Occipital lobe (tissue), 3 donors: ENCODE measurements at places on chromosomes 7 and 10. TPM values are rescaled to one million over a fixed set of nuclear protein-coding genes. Genes with fewer than 3 reads are reported as not detected.

Gene ATP6V0E2
- 112 TPM for total RNA-seq

Gene HIP1
- 16.5 TPM for total RNA-seq

GRCh38 chr7:32616625-32617024 lies 121.3 kb downstream of the AVL9 start:
- DNase-seq: peak; percentile 27

Gene FZD1
- 10.0 TPM for total RNA-seq

Gene NEUROG3
- not detected for total RNA-seq

DNA sequence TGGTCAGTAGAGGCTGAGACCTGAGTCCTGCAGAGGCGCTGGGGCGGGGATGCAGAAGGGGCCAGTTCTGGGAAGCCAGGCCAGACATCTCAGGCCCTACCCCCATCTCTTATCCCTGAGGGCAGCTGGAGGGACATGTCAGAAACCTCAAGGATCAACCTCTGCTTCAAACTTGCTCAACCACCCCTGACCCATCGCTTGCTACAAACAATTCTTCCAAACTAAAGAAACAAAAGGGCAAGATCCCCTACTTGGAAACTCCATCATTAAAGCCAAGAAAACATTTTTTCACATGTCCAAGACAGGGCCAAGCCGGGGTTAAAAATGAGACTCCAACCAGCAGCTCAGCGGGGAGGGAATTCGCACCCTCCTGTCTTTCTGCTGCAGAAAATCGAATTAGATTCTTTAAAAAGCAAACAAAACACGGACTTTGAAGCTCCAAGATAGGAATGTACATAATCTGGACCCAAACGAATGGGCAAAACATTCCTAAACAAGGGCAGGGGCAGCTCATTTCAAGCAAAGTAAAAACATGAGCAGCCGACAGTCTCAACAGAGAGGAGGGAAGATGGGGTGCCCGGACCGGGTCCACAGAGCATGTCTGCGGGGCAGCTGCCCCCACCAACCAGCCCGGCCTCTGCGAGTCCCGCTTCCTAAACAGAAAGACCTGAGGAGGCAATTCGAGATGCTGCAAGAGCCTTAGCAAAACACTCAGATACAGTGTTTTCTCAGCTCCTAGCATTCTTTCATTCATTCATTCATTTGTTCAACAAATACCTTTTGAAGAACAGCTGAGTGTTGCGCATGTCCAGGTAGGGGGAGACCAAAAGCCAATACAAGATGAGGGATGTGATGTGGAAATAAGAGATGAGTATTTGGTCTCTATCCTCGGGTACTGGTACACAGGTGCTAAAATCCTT lies 44.8 kb downstream of the CHST15 start:
- no peak for DNase-seq

Gene FFAR4
- total RNA-seq: not detected

GRCh38 chr7:101302641-101303101 lies 18.9 kb downstream of the IFT22 start:
- no peak for DNase-seq

DNA sequence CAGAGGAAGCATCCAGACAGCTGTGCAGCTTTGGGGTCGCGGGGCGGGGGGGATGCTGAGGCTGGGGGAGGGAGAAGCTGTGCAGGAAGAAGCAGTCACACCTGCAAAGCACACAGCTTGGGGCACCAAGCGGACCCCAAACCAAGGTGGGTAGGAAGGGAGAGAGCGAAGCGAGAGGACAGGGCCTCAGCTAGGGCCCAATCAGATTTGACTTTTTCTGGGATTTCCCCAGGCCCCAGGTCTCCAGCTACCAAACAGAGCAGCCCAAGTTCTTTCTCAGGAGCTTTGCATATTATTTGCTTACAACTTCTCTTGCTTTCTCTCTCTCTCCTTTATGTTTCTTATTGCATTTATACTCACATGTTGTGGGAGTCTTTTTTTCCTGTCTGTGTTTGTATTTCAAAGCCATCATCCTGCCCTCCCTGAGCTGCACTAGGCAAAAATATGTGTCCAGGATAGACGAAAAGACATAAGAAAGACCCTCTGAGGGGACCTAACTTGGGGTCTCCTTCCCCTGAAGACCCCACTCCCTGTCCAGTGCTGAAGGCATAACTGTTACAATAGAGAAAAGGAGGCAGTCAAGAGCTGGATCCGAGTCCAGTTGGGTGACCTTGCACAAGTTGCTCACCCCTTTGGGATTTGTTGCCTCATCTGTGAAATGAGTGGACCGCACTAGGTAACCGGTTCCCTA lies 50.6 kb upstream of the SMNDC1 start:
- DNase-seq: no peak

Gene CCL24
- not detected for total RNA-seq

DNA sequence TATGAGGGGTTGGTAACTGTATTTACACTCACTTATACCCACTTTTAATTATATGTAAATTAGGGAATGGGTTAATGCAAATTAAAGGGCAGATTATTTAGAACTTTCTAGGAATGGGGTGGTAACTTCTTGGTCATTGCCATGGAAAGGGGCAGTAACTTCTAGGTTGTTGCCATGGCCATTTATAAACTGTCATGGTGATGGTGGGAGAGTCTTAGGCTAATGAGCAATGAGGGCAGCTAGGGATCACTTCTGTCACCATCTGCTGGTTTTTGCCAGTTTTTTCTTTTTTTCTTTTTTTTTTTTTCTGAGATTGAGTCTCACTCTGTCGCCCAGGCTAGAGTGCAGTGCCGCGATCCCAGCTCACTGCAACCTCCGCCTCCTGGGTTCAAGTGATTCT lies 33.1 kb downstream of the NAPEPLD start:
- no peak for DNase-seq

GRCh38 chr7:78080241-78080640 lies 281.7 kb downstream of the PHTF2 start:
- no peak for DNase-seq

- no peak for DNase-seq
Observed at GRCh38 chr10:127579640-127580039, 30.5 kb downstream of the NPS start.

DNA sequence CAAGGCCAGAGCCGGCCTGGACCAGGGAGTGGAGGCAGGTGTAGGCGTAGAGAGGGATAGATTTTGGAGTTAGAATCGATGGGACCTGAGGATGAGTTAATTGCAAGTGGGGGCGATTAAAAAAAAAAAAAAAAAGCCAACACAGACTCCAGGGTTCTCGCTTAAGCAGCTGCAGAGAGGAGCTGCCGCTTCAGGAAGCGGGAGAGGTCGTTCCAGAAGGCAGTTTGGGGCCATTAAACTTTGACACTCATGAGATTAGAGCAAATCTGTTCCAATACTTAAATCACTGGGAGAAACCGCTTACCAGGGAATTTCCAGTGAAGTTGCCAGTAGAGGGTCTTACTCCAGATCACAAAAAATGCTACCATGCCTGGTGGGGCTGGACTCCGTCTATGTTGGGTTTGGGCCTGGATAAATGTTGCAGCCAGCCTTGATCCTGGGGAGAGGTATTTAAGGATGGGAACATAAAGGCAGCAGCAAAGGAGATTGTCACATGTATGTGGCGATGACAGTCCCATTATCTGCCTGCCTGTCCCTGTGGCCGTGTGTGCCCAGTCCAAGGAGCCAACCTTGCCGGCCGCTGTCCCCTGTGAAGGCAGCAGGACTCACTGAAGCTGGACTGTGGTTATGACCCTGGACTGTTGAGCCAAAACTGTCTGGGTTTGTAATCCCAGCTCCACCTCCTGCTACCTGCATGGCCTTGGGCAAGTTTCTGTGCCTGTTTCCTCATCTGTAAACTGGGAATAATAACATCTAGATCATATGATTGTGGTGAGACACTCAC lies 23.9 kb upstream of the GRID1 start:
- no peak for DNase-seq

- no peak for DNase-seq
Observed at GRCh38 chr7:82714883-82715282, 271.3 kb upstream of the CACNA2D1 start.

GRCh38 chr10:69573056-69573806 lies at the start of gene NEUROG3:
TSS of gene NEUROG3 (minus strand) at chr10:69573422. CDS start at chr10:69573043, 379 bp downstream.
- DNase-seq: no peak

GRCh38 chr10:23742368-23742767 lies 303.5 kb downstream of the OTUD1 start:
- no peak for DNase-seq

DNA sequence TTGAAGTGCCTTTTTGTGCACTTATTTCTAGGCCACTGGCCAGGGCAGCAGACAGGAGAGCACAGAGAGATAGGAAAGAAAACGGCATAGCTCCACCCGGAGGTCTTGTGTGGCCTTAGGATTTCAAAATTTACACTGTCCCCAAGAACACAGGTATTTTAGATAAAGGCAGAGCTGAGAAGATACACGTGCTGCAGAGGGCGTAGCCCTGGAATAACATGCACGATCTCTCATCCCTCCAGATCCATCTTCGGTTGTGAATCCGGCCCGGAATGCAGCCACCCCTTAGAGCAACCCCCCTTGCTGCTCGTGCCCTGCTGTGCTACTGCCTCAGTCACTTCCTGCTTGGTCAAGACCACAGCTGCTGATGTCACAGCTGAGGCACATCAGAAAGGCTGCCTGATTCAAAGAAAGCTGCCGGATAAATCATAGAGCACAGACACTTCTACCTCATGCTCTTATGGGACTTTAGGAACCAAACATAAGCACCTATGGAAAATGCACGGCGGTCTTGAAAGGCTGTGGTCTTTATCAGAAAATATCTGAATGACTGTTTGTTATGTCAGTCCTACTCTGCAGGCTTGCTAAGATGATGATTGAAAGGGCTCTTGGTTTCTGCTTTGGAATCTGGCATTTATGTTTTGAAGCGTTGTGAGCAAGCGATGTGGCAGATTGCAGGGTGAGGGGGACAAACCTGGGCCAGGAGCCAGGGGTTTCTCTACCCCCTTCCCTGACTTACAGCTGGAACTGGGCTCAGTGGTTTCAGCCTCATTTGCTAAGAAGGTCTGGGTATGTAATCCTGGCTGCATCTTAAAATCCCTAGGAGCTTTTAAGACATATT lies 152.0 kb downstream of the SVIL start:
- no peak for DNase-seq

- no peak for DNase-seq
Observed at GRCh38 chr7:154910125-154910524, 92.8 kb downstream of the PAXIP1 start.

DNA sequence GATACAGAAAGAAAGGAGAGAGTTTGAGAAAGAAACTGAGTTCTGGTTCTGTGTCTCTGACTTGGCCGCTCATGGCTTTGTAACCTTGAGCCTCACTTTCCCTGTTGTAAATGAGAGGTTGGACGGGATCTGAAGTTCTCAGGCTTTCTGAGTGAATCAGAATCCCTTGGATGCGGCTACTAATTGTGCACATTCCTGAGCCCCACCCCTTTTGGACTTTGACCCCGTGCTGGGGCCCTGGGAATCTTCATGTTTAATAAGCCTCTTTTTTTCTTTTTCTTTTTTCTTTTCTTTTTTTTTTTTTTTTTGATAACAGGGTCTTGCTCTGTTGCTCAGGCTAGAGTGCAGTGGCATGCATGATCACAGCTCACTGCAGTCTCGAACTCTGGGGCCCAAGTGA lies 26.9 kb downstream of the SLC25A28 start:
- DNase-seq: no peak
